ENCODE measurements at places on chromosomes 6 and 20.

DNA sequence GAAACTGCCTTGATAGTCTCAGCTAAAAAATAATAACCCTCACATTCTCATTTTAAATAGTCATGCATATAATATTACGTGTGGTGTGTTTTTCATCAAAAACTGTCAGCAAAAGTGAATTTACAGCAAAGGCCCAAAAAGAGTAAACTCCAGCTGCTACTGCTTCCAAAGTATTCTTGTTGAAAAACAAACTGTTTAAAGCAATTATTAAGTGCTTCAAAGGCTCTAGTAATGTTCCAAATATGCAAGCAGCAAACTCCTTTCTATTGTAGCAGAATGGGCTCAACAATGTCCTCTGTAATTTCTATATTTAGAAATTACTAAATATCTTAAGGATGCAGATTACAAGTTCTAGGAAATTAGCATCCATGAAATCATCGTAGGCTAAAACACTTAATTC lies 280.0 kb upstream of the TBX18 start:
- no peak for DNase-seq

DNA sequence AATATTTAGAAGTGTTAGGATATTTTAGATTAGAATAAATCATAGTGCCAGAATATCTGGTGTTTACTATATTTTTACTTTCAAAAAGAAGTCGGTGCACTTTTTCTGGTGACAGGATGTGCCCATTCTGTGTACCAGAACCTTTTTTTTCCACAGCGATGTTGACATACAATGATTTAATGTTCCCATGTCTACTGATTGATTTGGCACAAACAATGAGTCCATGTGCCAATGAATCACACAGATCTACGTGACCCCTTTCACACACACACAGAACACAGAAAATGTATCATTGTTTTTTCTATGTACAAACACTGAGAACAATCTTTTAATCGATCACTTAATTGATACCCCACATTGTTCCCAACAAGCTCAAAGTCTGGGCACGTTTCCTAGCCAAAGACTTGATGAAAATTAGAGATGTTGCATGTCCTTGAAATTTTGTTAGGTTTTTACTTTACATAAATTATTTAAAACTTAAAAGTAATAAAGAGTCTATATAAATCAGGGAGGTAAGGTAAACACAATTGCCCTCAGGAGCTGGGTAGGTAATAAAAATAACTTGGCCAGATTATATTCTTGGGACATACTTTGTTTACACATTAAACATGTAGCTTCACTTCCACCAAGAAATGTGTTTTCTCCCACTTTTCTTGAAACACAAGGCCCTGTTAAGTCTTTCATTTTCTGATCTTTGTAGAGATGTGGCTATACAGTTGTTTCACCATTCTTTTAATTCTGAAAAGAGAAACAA lies 36.4 kb upstream of the SOX4 start:
- DNase-seq: no peak

DNA sequence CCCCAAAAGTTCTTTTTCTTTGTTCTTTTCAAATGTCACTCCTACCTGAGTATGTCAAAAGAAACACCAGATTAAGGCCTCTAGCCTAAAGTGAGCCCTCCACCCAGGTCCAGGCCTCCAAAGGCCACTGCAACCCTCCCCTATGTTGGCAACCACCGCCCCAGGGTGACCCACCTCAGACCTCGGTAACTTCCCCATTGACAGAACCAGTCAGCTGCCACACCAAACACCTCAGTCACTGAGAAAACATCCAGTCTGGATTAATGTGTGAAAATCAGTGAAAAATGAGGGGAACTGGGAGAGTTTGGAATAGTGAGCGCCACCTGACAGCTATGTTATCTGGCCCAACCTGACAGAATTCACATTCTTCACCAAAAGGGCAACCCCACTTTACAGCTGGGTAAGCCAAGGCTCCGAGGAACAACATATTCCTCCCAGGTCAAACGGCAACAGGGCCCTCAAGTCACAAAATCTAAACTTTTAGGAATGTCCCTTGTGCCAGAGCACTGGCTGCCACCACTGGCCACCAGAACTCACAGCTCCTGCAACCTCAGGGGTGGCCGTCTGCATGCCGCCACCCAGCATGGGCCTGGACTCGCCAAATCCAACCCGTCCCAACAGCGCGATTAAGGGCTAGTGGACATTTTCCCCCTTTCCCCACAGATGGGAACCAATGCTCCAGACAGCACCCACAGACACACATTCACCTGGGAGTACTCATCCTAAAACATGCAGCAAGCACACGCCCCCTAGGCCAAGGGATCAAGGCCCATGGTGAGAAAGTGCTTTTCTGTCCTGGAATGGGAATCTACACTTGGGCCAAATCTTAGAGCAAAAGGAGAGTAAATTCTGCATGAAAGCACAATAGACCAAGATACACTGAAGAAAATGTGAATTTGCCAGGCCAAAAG lies 4.8 kb downstream of the TAF4 start:
- no peak for DNase-seq

DNA sequence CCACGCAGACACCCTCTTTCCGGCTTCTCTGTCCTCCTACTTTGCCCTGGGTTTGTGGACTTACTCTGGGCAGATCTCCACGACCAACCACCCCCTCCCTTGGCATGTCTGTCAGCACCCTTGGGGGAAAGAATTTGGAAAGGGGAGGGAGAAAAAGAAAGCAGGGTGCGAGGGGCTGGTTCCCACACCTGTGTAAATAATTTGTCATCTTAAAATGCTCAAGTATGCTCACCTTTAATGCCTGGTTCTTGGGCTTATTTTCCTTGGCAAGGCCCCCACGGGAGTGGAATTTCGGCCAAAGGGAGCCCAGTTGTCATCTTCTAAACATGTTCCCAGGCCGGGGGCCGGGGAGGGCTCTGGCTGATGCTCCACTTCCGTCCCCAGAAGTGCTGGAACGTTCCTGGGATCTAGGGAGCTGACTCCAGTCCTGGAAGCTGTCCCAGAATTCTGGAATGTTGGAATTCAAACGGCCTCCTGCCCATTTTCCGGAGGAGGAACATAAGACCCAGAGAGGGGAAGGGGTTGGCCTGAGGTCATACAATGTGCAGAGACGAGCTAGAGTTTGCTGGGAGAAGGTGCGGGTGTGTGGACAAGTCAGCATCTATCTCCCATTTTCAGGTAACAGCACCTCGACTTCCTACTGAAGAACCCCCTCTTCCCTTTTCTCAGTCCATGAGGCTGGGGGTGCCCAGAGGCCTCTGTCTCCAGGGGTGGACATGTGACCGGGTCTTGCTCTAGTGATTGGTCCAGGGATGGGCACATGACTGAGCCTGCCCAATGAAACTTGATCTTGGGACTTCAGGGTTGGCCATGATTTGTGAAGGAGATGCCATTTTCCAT lies 122.3 kb downstream of the CEBPB start:
- DNase-seq: no peak

DNA sequence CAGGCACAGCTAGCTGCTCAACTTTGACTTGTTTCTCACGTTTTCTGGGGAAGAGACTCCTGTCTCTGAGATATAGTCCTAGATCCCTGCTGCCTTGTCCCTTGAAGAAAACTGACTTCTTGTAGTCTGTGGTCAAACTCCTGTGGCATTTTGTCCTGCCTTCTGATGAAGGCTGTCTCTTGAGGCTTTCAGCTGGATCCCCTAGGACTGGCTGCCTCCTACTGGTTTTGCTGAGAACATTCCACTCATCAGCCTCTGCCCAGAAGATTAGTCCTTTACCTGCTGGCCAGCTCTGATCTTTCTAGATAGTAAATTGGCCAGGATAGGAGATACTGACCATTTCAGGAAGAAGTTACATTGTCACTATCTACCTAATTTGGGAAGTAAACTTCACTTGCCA lies 71.9 kb upstream of the CNR1 start:
- DNase-seq: peak; percentile 13

GRCh38 chr6:7440476-7440875 lies 50.9 kb downstream of the RIOK1 start:
- DNase-seq: no peak

DNA sequence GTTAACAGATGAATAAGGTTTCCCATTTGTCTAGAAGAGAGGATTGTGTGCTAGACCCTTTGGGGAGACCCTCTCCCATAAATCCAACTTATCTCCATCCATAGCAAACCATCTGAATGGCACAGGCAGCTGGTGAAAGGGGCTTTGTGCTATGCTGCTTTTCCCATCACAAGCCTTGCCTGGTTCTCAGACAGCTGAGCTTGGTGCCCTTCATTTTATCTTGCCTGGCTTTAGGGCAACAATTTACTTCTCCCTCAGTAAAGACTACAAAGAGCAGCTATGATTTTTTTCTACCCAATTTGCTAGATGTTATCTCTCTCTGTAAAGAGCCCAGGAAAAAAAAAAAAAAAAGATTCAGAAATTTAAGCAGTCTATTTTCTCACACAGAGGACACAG lies 117.0 kb upstream of the COL21A1 start:
- DNase-seq: no peak

DNA sequence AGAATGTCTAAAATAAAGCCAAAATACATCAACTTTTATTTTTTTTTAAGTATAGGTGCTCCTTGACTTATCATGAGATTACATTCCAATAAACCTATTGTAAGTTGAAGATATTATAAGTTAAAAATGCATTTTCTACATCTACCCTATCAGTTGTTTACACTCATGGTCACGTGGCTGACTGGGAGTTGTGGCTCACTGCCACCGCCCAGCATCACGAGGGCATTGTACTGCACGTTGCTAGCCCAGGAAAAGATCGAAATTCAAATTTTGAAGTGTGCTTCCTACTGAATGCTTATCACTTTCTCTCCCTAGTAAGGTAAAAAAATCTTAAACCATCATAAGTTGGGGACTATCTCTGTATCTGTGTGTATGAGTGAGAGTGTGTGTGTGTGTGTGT lies 126.6 kb upstream of the RIN2 start:
- DNase-seq: no peak

- no peak for DNase-seq
Observed at GRCh38 chr6:123913863-123914262, 110.2 kb downstream of the NKAIN2 start.

DNA sequence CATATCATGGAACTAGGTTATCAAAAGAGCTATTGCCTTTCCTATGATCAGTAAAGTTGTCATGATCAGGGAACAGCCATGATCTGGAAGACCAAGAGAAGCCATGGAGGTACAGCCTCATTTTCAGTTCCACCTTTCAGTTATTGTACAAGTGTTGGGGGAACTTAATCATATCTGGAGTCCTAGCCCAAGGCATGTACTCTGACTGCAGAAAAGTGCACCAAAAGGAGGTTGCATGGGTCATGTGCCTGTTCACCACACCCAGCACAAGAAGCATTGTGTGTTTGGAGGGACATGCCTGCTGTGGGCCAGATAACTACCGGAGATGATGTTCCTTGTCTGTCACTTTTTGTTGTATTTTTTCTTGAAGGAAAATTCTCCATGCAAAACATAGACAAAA lies 185.8 kb upstream of the MAN1A1 start:
- DNase-seq: no peak

- no peak for DNase-seq
Observed at GRCh38 chr6:86276056-86276455, 633.4 kb upstream of the SYNCRIP start.

DNA sequence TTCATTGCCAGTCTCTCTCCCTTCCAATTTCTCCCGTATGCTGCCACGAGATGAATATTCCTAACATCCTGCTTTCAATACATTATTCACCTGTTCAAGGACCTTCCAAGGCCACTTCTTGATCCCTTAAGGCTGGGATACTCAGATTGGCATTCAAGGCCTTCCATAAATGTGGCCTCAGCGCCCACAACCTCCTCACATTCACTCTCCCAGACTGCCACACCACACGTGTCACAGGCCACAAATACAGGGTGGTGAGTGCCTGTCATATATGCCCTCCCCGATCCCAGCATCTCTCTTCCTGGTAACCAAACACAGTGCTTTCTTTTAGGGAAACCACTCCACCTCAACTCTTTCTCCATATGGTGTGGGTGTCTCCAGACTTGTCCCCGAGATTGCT lies 55.5 kb downstream of the TTI1 start:
- DNase-seq: no peak

- DNase-seq: no peak
Observed at GRCh38 chr6:132813173-132813856, 1.1 kb upstream of the RPS12 start.

DNA sequence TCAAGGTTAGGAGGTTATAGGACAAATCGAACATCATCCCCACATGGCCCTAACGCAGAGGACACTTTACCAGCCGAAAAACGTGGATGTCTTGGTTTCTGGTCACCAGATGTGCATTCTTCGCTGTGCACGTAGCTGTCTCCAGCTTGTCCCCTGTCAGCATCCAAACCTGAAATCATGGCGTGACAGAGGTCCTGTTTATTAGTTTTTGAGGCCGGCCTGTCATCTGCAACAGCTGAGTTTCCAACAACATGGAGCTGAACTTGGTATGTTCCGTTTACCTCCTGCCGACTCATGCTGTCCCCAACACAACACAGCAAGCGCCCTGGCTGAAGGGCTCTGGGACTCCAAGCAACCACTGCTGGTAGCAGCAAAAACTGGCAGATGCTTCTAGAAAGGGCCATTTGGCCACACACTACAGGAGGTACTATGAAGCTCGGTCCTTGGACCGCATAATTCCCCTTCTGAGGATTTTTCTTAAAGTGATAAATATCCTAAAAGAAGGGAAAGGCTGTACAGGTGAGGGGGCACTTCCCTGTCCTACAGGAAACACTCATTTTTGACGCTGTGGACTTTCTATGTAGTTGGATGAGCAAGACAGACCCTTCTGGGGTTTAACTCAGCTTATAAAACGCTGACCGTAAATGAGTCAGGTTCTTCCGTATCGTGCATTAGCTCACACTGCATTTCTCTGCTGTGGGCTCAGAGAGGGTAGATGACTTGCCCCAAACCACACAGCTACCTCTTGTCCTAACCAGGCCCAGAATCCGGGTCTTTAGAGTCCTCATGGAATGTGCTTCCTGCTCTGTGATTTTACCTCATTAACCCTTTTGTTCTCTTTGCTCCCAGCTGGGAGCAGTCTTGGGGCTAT lies 79.7 kb upstream of the NFATC2 start:
- DNase-seq: no peak

DNA sequence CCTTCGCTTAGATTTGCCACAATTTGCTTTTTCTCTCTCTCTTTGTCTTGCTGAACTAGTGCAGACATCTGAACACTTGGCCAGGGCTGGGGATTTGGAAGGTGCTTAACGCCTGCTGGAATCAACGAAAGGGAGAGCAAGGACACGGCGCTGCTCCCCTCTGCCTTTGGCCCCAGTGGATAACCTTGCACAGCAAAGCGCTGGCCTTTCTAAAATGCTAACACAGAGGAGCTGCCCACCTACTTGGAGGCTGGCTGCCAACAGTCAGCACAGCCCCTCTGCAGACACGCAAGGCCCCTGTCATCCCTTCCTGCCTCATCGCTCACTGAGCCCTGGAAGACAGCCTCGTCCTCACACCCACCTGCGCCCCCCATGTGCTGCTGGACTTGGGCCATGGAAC lies 37.5 kb downstream of the C20orf203 start:
- no peak for DNase-seq

DNA sequence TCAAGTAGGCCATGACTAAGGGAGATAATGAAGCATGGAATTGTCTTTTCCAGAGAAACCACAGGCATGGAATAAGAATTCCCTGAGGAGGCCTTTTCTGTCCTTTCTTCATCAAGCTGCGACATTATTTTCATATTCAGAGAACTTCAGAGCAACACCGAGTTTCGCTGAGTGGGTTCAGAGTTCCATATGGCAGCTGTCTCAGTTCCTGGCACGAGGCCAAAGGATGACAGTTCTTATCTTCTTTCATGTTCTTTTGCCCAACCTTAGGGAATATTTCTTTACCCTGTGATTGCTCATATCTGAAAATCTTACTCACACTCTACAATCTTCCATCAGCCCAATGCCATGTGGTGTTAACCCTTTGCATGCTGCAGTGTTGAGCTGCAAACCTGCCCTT lies 135.3 kb upstream of the BMP2 start:
- DNase-seq: no peak

GRCh38 chr6:95133578-95133977 lies 443.8 kb upstream of the MANEA start:
- peak; percentile 16 for DNase-seq

GRCh38 chr6:166952121-166952520 lies 4.2 kb downstream of the RNASET2 start:
- no peak for DNase-seq
